ENCODE measurements at places on chromosomes 11 and 22.

DNA sequence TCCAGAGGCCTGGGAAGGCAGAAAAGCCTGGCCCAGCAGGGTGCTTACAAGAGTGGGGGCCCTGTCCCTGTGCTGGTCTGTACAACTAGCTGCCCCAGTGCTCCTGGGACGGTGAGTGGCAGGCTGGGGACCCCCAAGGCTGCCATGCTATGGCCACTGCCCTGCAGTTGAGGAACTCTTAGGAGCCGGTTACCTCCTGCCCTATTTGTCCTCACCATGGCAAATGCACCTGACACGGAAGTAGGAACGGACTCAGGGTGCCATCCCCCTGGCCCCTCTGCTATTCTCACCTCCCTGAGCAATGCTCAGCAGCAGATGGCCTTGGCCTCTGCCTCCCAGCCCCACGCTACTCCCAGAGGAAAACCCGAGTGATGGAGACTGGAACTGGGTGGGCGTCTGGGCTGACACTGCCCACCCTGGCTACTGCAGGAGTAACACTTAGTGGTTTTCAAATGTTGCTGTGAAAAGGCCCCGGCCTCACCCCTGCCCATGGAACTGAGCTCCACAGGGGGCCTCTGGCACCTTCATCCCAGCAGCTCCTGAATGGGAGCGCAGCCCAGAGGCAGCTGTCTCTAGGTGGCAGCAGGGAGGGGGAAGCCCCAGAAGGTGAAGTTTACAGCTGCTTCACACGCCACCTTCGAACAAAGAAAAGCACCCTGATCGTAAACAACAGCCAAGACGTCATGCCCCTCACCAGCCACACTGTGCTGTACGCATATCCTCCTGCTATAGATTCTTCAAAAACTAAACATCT is 105.3 kb downstream of the CTTN start:
- no peak for DNase-seq

DNA sequence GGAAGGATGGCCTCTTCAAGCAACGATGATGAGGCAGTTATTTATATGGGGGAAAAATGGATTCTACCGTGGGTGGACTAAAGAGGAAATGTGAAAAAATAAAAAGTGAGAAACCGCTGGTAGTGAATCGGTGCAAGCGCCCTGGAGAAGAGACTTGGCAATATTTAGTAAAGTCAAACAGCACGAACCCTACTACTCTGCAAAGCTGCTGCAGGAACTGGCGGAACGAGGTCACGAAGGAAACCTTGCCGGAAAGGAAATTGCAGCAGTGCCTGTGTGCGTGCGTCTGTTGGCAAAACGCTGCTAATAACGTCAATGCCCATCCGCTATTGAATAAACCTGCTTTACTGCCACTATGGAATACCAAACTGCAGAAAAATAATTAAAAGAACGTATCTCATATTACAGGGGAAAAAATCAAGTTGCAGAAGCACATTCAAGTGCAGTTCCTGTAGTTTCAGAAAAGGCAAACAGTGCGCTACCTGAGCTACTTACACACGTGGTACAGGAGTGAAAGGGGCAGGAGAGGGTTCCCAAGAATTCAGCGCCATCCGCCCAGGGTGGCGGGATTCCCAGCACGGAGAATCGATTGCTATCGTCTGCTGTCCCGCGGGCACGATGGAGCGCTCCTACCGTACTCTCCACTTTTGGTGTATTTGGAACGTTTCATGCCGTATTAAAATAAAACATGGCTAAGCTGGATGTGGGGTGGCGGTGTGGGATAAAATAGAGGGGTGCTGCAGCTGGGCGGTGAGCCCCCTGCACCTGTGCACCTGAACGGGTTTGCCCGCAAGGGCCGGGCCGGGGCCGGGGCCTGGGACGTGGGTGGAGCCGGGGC is 585 bp upstream of the NADSYN1 start:
- DNase-seq = no peak

- DNase-seq = peak; percentile 61
Observed at GRCh38 chr11:120303004-120303637, 22.0 kb upstream of the TLCD5 start.

DNA sequence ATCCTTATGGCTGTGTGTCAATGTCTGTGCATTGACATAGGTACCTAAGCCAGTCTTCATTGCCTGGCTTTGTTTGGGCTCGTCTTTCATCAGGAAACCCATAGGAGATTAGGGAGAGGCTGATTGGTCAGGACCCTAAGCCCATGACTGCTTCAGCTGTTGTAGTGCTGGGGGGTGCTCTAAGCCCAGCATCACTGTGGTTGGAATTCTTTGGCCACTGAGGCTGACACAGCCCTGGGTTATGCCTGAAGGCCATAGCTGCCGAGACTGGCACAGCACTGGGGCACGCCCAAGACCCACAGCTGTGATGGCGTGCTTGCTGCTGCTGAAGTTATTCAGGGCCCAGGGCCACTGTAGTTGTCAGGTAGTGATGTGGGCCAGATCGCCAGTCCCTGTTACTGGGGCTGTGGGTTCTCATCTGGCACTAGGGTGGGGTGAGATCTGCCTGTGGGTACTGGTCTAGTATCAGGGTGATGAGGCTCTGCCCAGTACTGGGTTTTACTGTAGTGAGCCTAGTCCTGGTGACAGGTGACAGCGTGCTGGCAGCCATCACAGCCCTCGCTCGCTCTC is 4.9 kb downstream of the USP18 start:
- no peak for DNase-seq

DNA sequence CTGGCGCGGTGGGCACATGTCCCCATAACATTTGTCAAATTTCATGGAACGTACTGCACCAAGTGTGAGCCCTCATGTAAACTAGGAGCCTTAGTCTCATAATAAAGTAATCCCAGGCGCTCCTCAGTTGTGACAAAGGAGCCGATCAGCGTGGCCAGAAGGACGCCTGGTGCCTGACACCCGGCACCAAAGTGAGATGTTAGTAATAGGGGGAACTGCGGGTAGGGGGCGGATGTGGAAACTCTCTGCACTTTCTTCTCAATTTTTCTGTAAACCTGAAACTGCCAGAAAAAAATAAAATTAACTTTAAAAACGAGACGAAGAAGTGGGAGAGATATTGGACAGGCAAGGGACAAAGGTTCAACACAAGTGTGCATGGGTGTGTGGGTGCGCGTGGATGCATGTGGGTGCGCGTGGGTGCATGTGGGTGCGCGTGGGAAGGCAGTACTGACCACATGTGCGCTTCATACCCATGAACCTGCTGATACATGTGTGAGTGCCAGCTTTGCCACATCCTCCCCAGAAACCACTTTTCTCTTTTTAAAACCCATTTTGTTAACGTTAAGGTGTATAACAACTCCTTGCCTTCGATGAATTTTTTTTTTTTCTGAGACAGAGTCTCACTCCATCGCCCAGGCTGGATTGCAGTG is 55.4 kb upstream of the LINC01488 start:
- no peak for DNase-seq

GRCh38 chr11:111766834-111767142 is 599 bp upstream of the PPP2R1B start:
- DNase-seq = no peak

- peak; percentile 57 for DNase-seq
Observed at GRCh38 chr11:123111465-123111864, 49.5 kb upstream of the HSPA8 start.

DNA sequence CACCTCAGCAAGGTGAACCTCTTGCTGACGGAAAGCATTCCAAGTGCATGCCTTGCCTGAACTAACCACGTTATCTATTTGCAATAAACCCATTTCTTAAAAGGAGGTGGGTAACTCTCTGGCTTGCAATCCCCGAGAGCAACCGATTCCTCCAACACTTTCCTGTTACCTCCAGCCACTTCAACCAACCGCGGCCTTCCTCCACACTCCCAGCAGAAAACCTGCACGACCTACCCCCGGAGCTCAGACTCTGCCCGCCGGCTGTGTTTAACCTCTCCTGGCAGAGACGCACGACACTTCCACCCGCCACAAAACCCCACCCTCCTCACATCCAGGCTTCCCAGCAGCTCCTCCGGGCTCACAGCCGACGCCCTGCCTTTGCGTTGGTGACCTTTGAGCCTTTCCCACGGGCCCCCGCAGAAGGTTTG is 708 bp downstream of the SCO2 start:
- no peak for DNase-seq

- peak; percentile 21 for DNase-seq
Observed at GRCh38 chr11:64787526-64788320, 9.4 kb upstream of the SF1 start.

- no peak for DNase-seq
Observed at GRCh38 chr11:12381875-12382274, 4.5 kb downstream of the PARVA start.

DNA sequence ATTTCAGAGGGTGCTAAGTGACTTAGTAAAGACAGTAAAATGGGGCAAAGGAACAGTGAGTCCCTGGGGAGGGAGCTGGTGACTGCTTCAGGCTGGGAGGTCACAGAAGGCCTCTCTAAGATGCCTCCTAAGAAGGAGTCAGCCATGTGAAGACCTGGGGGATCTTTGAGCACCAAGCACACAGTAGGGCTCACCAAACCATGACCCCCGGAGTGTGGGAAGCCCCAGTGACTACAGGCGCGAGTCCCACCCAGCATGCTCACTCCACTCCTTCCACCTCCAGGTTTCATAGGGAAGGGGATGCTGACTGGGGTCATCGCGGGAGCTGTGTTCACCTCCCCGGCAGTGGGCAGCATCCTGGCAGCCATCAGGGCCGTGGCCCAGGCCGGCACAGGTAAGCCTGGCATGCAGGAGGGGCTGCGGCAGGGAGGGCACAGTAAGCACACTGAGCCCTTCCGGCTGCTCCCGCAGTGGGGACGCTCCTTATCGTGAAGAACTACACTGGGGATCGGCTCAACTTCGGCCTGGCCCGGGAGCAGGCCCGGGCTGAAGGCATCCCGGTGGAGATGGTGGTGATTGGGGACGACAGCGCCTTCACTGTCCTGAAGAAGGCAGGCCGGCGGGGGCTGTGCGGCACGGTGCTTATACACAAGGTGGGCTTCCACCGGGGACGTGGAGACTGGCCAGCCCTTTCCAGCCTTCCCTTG is 5.9 kb downstream of the TKFC start:
- no peak for DNase-seq

DNA sequence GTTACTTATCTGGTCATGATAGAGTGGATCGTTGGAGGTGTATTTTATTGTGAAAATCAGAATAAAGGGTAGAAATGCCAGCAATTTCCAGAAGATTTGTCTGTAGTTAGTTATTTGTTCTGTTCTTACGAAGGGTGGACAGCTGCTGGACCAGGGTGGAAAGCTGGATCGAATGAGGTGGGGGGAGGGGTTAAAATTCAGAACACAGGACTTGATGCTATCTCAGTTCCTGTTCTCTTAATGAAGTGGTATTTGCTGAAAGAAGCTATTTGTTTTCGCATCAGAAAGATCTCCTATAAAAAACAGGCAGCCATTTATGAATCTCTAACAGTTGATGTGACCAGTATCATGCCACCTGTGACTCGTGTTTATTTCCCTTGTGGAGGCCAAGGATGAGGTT is 556.2 kb downstream of the OPCML start:
- DNase-seq = no peak

DNA sequence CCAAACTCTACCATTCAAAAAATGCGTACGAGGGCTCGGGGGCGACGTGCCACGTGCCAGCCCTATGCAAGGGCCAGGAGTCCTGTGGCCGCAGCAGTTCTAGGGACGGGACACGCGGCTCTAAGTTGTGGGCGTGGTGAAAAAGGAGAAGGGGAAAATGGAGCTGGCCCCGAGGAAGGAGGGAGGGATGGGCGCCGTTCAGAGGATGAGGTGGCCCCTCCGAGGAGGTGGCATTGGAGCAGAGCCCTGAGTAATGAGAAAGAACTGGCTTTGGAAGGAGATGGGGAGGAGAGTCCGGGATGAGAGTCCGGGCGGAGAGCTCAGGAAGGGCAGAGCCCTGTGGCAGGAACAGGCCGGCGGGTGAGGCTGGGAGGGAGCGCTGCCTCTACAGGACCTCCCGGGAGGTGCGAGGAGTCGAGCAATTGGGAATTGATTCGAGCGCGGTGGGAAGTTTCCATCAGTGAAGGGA is 21.0 kb downstream of the OTUB1 start:
- no peak for DNase-seq

DNA sequence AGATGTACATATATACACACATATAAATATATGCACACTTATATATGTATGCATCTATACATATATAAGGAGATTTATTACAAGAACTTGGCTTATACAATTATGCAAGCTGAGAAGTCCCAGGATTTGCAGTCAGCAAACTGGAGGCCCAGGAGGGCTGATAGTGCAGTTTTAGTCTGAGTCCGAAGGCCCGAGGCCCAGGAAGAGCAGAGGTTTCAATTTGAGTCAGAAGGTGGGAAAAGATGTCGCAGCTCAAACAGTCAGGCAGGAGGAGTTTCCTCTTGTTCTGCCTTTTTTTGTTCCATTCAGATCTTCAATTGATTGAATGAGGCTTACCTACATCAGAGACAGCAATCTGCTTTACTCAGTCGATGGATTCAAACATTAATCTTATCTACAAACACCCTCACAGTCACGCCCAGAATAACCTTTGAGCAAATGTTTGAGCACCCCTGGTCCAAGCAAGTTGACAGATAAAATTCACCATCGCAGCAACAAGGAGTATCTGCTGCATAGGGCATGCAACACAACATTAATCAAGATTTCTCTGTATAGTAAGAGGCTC is 4.0 kb upstream of the SGSM1 start:
- no peak for DNase-seq

DNA sequence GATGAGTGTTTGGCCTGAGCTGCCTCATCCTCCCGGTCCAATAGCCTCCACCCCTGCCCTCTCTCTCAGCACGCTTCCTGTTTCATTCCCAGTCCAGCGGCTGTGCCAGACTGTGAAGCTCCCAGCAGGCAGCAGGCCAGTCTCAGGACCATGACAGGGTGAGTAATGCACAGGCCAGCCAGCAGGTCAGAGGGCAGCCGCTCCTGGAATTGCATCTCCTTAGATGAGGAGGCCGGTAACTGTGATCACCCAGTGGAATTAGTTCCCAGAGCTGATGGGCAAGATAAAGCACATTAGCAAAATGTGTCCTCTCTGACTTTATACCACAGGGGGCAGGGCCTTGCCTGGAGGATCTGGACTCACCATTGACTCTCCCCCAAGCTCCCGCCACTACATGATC is 251.2 kb downstream of the ETS1 start:
- no peak for DNase-seq

DNA sequence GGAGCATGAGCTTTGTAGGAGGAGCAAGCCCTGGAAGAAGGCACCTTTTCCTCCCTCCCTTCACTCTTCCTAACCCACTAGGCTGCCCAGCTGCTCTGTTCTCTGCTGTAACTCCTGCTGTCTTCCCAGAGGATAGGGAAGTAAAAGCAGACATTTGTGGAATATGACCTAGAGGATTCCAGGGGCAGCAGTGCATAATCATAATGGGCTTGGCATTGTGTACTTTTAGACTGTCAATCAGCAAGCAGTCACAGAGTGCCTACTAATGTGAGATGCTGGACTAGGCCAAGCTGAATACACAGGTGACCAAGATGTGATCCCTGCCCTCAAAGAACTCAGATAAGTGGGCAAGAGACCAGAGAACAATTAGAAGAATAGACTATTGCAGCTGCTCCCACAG is 133.0 kb downstream of the NAV2 start:
- no peak for DNase-seq

- no peak for DNase-seq
Observed at GRCh38 chr11:65529475-65530156, 4.7 kb downstream of the SCYL1 start.

- no peak for DNase-seq
Observed at GRCh38 chr11:10379022-10379421, 74.1 kb downstream of the ADM start.
